NCI-H1436 treated with DMSO at 0.1 percent for 48 hours (cell line): ENCODE measurements at places on chromosomes 1 and 21.

- no peak for DNase-seq
Measured at GRCh38 chr1:226692051-226692792, 46.9 kb downstream of the ITPKB start.

DNA sequence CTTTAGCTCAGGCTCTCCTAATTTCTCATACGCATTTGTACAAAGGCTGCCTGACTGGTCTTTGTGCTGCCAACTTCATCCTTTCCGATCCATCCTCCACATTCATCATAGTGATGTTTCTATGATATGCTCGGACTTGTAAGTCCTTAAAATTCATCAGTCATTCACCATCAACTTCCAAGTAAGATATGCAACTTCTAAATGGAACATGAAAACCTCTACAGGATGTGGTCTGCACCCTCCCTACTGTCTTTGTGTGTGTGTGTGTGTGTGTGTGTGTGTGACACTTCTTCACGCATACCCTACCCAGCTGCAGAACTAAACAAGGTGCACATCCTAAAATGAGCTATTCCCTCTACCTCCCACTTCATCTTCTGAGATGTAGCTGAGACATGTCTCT is 397.9 kb upstream of the NR5A2 start:
- DNase-seq, result no peak

- no peak for DNase-seq
Measured at GRCh38 chr1:19835578-19835977, 20.5 kb upstream of the RNF186 start.

DNA sequence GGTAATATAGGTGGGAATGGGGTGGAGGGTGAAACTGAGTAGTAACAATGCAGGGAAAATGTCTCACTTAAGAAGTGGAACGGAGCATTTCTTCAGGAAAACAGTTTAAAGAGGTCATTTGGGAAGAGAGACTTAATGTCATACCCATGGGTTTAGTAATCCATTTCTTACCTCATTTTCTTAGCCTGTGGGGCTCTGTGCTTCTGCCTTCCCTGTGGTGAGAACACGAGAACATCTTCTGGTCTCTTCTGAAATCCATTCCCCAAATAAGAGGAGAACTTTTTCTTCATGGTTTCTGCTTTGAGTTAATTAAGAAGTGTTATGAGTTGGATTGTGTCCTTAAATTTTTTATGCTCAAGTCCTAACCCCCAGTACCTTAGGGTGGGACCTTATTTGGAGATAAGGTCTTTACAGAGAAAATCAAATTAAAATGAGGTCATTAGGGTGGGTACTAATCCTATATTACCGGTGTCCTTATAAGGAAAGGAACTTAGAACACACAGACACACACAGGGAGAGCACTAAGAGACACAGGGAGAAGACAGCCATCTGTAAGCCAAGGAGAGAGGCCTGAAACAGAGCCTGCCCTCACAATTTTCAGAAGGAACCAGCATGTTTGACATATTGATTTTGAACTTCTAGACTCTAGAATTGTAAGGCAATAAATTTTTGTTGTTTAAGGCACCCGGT is 5.4 kb downstream of the CCDC190 start:
- no peak for DNase-seq

- DNase-seq, result no peak
Measured at GRCh38 chr1:62380181-62380580, 56.7 kb upstream of the USP1 start.

DNA sequence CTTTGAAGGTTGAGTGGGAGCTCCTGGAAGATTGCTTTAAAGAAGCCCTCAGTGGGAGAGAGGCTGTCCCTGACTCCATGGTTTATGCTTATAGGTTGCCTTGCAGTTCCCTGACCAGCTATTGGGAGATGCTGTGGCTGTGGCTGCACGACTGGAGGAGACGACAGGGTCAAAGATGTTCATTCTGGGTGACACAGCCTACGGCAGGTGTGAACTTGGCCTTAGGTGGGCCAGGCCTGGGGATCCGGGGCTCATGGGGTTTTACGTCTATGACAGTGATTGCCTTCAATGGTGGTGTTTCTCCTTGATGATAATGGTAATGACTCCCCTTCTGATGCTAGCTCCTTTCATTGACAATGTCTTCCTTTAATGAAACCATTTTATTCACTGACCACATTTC is 692 bp downstream of the DPH2 start:
- DNase-seq, result no peak

DNA sequence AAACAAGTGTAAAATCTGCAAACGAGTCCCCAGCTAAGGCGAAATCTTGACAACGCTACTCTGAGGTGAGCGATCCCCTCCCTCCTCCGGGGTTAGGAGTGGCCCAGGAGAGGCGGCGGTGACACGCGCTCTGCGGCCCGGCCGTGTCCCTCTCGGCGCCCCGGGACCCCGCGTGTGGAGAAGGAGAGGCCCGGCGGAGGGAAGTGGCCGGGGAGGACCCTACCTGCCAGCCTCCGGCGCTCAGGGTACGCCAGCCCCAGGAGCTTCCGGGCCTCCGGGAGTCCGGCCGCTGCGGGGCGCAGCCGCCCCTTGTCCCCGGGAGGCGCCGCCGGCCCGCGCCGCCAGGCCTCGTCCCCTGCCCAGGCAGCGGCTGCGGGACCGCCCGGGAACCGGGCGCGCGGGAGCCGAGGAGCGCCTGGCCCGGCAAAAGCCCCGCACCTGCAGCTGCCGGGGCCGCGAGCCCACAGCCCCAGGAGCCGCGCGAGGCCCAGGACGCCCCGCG is 543 bp downstream of the ABCB10 start:
- no peak for DNase-seq

DNA sequence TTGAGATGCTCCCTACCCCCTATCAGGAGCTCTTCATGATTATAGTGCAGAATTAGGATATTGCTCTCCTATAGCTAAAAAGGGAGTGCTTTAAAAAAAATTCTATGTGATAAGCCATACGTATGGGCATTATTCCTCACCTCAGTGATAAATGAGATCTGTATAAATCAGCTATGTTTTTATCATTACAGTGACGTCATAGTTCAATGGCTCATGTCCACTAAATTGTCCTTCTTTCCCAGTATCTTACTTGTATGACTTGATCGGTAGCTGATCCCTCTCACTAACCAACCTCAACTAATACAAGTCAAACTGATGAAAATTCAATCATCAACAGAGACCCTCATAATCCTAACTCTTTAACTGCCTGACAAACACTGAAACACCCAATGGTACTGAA is 93.3 kb downstream of the TBX15 start:
- DNase-seq, result no peak

GRCh38 chr1:243341074-243341473 is 85.2 kb downstream of the SDCCAG8 start:
- no peak for DNase-seq

DNA sequence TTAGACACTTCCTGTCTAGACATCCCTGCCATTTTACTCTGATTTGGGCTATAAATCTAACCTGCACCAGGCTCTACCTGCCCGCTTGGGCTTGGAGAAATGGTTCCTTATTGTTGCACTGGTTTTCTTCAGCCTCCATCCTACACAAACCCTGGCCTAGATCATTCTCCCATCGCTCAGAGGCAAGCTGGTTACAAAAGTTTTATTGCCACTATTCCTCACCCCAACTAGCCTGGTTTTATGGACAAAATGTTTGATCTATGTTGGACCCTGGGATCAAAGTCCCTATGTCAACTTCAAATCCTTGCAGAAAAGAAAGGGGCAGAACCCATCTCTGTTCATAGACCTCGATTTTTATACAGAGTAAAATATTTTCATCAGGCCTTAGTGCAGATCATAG is 31.5 kb upstream of the MTF2 start:
- DNase-seq, result no peak

DNA sequence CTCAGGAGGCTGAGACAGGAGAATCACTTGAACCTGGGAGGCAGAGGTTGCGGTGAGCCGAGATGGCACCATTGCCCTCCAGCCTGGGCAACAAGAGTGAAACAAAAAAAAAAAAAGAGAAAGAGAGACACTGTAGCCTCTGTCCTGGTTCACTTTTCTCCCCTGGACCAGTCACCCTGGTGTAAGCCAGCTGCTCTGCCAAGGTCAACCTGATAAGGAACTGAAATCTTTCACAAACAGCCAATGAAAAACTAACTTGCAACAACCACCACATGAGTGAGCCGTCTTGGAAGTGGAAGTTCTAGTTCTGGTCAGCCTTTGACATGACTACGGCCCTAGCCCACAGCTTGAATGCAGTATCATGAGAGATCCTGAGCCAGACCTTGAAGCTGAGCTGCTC is 36.8 kb upstream of the CXADR start:
- no peak for DNase-seq

DNA sequence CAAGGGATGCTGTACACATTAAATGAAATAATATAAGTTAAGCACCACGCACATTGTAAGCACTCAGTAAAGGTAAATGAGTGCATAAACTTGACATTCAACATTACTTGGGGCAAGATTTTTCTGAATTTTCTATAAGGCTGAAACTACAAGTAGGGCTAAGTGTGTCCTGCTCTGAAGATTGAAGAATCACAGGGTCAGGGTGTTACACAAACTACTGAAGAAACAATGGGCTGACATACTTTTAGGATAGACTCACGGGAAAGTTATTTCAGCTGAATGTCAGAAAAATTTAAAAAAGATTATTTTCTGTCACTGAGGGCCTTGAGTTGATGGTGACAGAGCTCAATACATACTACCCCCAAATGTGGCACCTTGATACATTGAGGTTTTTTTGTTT is 644.2 kb upstream of the PLXNA2 start:
- no peak for DNase-seq

- no peak for DNase-seq
Measured at GRCh38 chr1:80498673-80499072, 1302.1 kb upstream of the ADGRL2 start.

DNA sequence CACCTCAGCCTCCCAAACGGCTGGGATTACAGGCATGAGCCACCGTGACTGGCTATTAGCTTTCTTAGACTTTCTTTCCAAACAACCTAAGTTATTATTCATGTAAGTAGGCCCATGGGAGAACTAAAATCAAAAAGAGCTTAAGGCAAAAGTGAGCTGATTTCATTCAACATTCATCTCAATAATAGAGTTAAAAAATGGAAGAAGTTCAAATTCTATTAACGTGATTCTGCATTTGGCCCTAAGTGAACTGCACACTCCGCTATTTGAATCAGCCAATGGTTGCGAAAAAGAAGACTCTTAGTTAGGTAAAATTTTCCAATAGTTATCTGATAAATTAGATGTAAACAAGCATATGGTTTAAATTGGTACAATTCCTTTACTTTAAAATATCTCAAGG is 68.6 kb upstream of the WARS2 start:
- no peak for DNase-seq

DNA sequence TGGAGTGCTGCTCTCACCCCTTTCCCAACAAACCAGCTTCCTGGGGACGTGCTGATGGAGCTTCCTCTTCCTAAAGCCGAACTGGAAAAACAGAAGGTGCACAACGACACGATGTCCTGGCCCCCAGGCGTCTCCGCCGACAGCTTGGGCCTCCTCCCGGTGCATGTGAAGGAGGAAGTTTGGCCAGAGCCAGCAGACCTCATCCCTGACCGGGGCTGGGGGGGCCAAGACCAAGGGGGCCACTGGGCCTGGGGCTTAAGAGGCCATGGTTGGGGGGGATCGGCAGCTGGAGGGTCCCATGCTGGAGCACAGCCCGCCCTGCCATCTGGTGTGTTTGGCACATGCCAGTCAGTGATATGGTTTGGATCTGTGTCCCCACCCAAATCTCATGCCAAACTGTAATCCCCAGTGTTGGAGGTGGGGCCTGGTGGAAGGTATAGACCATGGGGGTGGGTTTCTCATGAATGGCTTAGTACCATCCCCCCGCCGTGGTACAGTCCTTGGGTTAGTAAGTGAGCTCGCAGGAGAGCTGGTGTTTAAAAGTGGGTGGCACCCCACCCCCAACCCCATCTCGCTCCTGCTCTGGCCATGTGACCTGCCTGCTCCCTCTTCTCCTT is 6.4 kb downstream of the HES4 start:
- no peak for DNase-seq

- no peak for DNase-seq
Measured at GRCh38 chr1:13682444-13682843, 17.5 kb upstream of the PRDM2 start.

DNA sequence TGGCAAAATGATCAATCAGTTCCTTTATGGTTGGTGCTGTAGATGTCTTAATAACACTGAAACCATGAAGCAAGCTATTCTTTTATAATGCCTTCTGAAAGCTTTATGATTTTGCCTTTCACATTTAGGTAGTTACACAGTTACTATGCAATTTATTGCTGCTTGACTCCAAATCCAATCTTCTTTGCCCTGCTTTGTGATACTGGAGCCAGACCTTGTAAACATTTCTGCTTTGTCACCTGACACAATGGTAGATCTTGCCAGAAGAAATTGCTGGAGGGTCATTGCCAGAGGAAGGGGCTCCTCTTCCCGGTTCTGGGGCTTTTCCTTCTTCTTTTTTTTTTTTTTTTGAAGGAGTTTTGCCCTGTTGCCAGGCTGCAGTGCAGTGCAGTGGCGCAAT is 40.5 kb upstream of the KLF17 start:
- no peak for DNase-seq

- no peak for DNase-seq
Measured at GRCh38 chr1:179217943-179218507, 11.5 kb downstream of the ABL2 start.
